Pancreas (tissue), 10 donors: ENCODE measurements at places on chromosomes 5 and 9.

GRCh38 chr9:130854092-130854491, 19.0 kb downstream of the ABL1 start:
- DNase-seq, result no peak

- no peak for DNase-seq
These were observed 117.4 kb upstream of the GRIA1 start for GRCh38 chr5:153373130-153373498.

DNA sequence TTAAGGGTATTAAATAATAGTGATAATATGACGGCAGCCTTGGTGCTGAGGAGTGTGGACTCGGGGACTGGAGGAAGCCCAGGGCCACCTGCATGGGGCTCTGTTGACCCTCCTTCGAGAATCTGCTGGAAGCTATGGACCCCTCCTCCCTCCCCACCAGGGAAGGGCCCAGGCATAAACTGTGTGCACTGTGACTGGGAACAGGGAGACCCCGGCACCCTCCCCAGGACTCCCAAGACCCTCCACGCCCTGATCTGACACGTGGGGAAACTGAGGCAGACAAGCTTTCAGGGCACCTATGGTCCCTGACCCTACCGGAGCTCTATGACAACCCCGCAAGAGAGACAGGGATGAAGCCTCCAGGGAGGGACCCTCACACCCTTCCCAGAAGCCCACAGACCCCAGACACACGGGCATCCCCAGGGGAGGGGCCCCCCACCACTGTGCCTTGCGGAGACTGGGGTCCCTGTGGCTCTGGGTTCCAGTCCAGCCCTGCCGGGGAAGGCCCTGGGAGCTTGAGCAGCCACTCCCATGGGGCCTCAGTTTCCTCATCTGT, 6.5 kb upstream of the EGFL7 start:
- DNase-seq, result peak; percentile 3

- DNase-seq, result no peak
These were observed 85.7 kb downstream of the ADRB2 start for GRCh38 chr5:148912146-148912545.

DNA sequence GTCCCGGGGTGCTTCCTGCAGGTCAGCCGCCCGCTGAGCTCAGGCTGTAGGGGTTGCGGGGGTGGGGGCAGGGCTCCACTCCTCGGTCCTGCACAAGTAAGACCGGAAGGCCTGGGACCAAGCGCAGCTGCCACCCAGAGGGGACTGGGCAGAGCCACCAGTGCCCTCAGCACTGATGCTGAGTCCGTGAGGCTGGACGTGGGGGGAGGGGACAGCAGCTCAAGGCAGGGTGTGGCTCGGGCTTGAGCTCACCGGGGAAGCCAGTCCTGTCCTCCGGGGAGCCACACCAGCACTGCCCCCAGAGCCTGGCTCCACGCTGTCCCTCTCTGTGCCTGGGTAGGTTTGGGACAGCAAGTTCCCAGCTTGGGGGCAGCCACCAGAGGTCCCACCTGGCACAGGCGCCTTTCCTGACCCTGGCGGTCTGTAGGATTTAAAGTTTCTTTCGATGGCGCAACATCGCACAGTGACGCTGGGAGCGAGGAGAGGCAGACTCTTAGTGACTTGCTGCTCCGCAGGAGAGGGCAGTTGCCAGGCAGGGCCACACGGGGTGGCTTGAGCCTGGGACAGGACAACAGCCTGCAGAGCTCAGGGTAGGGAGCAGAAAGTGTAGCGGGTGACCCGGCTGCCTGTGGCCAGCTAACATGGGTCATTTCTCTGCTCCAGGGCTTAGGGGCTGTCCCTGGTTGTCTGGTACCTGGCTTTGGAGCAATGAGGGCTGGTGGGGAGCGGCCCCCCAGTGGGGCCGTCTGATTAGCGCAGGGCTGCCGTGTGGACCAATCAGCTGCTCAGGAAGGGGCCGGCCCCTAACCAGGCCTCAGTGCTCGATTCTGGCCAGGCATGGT, 5.7 kb downstream of the LCN1 start:
- no peak for DNase-seq

DNA sequence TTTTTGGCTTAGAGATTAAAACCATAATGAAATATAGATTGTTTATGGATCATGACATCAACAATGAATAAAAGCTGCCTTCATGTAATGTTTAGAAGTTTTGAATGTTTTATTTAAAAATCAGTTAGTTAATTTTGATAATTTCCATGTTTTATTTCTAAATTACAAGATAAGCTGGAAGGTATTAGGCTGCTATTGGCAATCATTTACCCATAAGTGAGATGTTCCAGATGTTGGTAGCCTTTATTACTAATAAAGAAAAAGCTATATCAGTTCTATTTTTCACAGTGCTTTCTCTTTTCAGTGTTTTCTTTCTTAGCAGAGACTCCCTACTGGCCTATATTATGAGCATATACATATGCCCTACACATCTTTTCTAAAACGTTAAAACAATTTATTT, 347.0 kb downstream of the CSNK1G3 start:
- DNase-seq, result no peak

- DNase-seq, result no peak
These were observed 228.5 kb downstream of the ESM1 start for GRCh38 chr5:54756796-54757402.

- DNase-seq, result no peak
These were observed 6.1 kb downstream of the ORM2 start for GRCh38 chr9:114335745-114336144.

GRCh38 chr5:126540631-126541030, 54.4 kb downstream of the ALDH7A1 start:
- no peak for DNase-seq

DNA sequence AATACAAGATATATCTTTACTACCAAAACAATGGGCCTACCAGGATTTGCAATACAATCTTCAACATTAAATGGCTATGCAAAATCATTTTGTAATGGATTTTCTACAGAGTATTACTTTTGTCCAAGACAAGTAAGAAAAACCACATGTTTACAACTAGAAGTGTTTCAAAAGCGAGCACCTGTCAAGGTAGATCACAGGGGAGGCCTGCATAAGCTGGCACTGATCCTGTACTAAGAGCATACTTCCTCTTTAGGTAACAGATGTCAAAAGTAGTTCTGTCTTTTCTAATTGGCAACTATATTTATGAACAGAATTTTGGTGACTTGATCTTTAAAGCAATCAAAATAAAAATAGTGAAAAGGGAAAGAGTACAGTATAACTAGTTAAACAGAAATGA, 249.0 kb downstream of the MLLT3 start:
- DNase-seq, result no peak

GRCh38 chr9:14279671-14280070, 34.3 kb downstream of the NFIB start:
- no peak for DNase-seq

DNA sequence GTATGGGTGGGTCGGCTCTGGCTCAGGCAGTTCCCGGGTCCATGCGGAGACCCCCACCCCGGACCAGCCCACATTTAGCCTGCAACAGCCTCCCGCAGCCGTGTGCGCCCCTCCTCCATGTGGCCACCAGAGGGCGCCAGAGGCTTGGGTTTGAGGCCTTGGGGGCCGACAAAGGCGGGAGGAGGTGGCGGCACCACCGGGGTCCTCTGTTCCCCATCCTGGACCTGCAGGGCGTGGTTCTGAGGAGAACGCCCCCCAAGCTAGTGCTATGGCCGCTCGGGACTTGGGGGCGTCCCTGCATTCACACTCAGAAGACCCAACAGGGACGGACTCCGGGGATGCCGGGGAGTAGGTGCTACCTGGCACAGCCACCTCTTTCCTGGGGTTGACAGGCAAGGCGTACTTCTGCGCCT, 16.5 kb downstream of the ASS1 start:
- DNase-seq, result peak; percentile 88

DNA sequence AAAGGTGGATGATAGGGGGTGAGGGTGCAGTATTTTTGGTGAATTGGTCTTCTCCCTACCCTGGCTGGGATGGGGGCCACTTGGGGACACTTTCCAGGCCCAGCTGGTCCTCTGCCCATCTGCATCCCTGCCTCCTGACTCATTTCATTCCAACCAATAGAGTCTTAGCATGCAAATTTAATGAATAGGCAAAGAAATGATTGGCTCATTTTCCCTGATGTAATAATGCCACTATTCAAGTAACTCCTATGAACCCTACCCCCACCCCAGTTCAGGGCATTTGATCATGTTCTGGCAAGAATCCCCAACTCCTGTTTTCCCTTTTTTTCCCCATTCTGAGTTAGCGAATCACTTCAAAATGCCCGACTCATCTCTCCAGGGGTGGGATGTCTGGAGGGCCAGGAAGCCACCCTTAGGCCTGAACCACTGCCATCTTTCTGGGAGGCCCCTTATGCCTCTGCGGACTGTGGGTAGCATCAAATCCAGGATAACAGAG, 56.7 kb downstream of the PCDH1 start:
- no peak for DNase-seq

- no peak for DNase-seq
These were observed 131.9 kb downstream of the UGCG start for GRCh38 chr9:112028242-112029221.

DNA sequence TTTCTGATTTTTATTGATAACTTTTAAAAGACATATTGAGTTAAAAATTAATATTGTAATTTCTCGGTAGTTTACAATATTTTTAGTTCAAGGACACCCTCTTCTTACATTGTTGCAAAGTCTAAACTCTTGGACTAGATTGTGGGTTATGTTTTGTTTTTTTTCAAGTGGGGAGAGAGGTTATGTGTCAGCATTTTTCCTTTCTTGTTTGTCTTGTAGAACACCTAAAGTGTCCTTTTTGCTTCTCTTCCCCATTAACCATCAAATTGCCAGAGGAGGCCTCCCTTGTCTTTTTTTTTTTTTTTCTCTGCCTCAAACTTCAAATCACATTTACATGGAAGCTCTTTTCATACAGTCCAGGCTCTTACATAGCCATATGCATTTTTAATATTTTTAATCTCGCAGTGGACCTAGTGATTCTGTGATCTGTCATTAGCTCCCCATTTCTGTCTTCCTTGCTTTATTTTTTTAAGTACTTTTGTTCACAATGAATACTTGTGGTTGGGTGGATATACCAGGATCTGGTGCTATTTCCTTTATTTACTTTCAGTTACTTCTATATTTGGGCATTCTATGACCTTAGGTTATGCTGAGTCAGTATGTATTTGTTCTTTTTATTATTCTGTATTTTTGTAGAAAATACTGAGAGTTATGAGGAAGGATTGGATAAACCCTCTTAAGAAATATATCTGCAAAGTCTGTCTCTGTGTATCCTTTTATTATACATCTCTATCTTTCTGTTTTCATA, 2280.6 kb upstream of the ACO1 start:
- no peak for DNase-seq

DNA sequence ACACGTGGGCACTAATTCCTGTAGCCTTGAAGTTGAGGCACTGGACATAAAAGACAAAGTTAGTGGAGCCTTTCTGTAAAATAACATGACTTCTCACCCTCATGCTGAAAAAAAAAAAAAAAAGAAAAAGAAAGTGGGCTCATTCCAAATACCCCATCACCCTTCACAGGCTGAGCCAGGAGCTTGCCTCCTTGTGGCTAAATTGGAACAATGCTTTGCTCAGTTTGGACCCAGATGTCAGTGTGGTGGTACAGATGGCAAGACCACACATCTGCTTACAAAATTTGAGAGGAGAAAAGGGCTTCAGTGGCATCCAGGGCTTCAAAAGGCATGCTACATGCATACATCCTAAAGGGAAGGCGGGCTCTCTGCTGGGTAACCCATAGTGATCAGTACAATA, 342.8 kb downstream of the EBF1 start:
- no peak for DNase-seq

DNA sequence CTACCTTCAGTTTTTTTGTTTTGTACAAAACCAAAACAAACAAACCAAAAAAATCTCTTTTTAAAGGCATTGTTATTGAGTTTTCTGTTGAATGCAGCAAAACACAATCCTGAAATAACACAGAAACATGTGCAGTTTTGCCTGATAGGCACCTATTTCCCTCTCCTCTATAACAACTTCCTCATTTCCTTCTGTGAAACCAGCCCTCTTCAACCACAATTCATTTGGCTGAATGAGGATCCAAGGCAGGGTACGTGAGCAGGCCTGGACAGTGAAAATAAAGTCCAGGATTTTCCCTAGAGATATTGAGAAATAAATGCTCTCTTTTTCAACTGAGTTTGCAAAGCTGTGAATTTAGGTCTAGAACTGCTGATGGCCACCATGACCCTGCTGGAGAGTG, 134.8 kb upstream of the LARP1 start:
- no peak for DNase-seq

- DNase-seq, result no peak
These were observed 84.4 kb upstream of the RARS1 start for GRCh38 chr5:168401880-168402279.
